ENCODE measurements at places on chromosomes 5 and 9.

- no peak for DNase-seq
These were observed 32.4 kb upstream of the PUM3 start for GRCh38 chr9:2876320-2876719.

- DNase-seq = no peak
These were observed 32.7 kb downstream of the KCNIP1 start for GRCh38 chr5:170536525-170536924.

DNA sequence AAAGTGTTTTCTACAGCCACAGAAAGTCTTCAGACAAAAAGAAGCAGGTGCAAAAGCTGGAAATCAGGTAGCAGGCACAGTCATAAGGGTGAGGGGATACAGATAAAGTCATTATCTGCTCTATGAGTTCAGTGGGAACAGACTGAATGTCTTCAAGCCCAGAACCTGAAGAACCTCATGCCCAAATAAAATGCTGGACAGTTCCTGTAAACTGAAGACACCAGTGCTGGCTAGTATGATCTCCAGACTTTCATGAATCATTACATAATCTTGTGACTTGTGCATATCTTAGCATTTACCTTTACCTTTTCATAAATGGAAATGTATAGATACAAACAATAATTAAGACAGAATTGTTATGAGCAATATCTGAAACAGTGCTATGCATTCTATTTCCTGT, 728.7 kb downstream of the DNAH5 start:
- DNase-seq = no peak

DNA sequence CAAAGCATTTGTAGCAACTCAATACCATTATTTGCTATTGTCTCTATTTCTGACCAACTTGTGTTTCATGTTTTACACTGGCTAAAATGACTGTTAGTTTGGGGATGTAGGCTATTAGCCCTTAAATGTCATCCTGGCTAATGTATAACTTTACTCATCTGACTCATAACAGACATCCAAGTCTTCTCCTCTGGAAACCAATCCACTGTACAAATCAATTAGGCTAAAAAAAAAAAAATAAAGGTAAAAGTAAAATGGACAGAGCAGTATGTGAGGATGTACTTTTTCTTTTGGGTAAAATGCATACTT, 20.6 kb downstream of the MEGF9 start:
- DNase-seq = no peak

GRCh38 chr9:78422309-78422708, 125.4 kb downstream of the PSAT1 start:
- DNase-seq = no peak

DNA sequence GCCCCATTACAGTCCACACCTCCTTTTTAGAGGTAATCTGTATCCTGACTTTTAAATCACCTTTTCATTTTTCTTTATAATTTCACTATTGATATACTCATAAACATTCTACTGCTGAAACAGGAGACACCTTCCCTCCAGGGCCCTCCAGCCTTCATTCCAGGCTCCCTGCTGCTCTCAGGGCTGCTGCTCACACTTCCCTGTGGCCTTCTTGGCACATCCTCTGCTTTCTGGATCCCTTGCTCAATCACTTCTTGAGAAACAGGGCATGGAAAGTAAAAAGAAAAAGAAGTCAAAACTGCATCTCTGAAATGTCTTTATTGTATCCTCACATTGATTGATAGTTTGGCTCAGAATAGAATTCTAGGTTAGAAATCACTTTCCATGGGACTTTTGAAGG, 19.3 kb upstream of the WNT8A start:
- DNase-seq = no peak

DNA sequence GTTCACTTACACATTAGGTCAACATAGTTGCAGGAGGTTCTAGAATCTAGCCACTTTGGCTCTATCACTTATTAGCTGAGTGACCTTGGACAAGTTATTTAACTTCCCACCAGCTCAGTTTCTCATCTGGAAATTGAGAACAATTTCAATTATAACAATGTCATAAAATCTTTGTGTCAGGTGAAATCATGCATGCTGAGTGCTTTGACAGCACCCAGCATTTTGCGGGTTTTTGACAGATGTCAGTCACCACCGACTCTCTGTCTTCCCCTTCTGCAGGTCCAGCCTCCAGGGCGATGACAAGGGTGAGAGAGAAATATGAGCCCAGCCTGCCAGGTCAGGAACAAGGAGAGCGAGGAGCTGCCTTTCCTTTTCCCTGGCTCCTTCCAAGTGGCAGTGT, 107.1 kb upstream of the TAS2R1 start:
- DNase-seq = no peak

GRCh38 chr9:107562798-107563197, 73.2 kb upstream of the KLF4 start:
- DNase-seq = no peak

GRCh38 chr5:172902497-172903472, 56.4 kb upstream of the RPL26L1 start:
- no peak for DNase-seq

DNA sequence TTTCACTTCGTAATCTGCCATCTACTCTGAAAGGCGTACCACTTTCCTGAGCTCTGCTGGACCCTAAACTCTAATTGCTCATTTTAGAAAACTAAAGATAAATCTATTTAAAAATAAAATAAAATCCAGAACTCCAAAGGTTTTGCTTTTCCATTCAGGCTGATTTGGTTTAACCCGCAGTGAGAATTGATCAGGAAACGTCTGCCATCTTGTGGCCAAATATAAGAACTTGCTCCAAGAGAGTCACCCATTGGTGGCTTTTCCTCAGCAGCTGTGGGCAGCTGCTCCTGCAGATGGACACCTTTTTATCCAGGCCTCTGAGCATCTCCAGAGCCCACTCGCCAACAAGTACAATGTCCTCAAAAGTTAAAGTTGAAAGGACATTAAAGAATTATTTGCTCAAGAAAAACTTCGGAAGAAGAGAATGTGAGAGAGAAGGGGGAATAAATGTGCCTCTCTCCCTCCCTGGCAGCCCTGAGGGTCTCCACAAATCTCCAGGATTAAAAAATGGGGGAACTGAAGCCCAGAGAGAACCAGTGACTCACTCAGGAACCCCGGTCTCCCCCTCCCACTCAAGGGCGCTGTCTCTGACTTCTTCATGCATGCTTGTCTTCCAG, 4.1 kb downstream of the SAXO1 start:
- DNase-seq = peak; percentile 55

GRCh38 chr5:172648755-172649154, 7.7 kb downstream of the NEURL1B start:
- no peak for DNase-seq

GRCh38 chr5:55021821-55022220, 2.2 kb upstream of the GZMK start:
- no peak for DNase-seq

DNA sequence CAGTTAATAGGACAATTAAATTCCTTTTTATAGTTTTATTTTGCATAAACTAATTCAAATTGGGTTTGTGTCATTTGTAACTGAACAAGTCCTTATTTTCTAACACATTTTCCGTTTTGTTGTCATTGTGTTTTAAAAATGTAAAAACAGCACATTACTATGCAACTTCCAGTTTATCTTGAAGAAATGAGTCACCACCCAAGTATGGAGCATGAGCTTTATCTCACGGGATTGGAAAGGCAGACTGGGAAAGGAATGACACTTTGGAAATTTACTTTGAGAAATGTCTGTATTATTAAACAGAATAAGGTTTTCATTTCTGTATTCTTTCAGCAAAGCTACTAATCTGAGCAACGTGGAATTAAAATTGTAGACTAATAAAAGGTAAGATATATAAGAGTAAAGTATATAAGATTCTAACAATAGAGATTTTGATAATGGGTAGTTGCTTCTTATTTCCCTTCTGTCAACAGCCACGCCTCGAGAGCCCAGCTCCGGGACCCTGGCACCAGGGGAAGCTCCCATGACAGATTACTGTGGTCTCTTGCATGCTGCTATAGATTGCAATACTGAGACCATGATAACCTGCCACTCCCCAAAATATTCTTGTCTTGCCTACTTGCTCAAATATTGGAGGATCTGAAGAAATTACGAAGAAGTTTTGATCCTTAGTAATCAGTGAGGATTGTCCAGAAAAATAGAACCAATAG, 433.1 kb downstream of the CHSY3 start:
- no peak for DNase-seq

DNA sequence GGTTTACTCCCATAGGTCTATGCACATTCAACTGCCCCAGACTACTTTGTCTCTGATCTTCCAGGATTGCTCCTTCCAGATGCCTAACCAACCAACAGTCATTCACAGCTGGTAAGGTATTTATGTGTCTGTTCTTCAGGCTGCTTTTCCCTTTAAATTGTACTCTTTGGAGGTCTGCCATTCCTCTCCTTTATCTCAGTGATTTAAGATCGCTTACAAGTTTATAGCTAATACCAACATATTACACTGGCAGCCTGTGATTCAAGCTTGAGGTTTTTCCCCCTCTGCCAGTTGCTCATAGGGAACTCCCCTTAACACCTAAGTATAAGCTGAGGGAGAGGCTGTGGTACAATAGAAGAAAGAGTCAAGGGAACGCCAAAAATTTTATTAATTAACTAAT, 711.7 kb upstream of the EDIL3 start:
- no peak for DNase-seq

GRCh38 chr9:93120846-93121315, 13.2 kb downstream of the NINJ1 start:
- no peak for DNase-seq

DNA sequence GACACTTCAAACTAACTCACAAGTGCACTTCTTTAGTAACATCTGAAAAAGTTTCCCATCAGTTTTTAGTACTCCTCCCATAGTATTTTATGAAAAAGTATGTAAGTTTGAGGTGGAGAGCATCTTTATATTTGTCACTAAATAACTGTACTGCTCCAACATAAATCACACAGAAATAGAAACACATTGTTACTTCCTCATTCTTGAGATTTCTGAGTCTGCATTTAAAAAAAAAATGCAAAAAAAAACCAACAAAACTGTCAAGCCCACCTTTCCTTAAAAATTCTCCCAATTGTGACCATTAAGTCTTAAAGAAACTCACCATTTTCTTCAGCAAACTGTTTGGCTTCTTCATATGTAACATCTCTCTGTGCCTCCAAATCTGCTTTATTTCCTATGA, 18.7 kb downstream of the RAB14 start:
- no peak for DNase-seq

- DNase-seq = no peak
These were observed 16.5 kb upstream of the RLN2 start for GRCh38 chr9:5321058-5321457.

GRCh38 chr9:38127271-38127839, 58.3 kb upstream of the SHB start:
- DNase-seq = no peak

- DNase-seq = no peak
These were observed 18.3 kb upstream of the SLC6A3 start for GRCh38 chr5:1463326-1464095.

GRCh38 chr9:94952565-94953373, 226.3 kb downstream of the AOPEP start:
- DNase-seq = no peak
